ENCODE measurements at places on chromosomes 1 and 21. TPM values are rescaled to one million over a fixed set of nuclear protein-coding genes. Genes with fewer than 3 reads are reported as not detected.

GRCh38 chr1:115219927-115220326, 118.1 kb downstream of the NGF start:
- no peak for DNase-seq

DNA sequence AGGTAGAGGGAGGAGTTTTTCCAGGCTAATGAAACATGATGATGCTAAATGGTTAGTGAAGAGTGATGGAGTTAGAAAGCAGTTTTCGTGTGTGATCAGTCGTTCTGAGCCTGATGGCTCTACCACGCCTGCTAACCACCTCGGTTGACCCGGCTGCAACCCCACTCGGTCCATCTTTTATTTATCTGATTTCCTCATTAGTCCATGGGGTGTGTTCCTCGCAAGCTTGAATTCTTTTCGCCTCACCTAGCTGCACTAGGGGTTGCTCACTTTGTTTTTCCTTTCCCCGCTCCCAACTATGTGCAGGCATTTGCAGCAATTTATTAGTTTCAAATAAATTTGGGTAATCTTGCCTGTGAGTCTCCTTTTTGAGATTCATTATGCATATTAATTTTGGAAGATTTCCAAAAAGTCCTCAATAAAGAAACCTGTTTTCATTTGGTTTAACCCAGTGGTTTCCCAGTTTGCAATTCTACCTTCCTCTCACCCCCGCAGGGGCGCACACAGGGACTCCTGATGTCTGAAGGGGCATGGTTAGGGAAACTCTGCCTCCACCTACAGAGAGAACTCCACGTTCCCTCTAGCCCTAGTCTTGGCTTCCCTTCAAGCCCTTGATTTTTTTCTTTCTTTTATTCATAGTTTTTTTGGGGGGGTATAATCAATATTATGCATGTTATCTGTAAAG, 12.6 kb downstream of the B3GALT5 start:
- no peak for DNase-seq

The HSD3B1 gene
- total RNA-seq, result not detected

The SPRR2F gene
- total RNA-seq, result not detected

The KRTAP12-3 gene
- not detected for total RNA-seq
